ENCODE measurements at places on chromosomes 2 and 18.
A peak's percentile ranks its signal among the peaks of the same experiment; 100 is the strongest.

- no peak overlapping the region for H3K27ac ChIP-seq
- no peaks in the 10 kb centered on the region for H3K36me3 ChIP-seq
- no peak overlapping the region for H3K4me3 ChIP-seq
These were observed 26.6 kb upstream of the CATIP start for GRCh38 chr2:218329826-218330593.

GRCh38 chr18:37634516-37634915 is 68.9 kb upstream of the CELF4 start:
- no peak overlapping the region for H3K27ac ChIP-seq
- no peaks in the 10 kb centered on the region for H3K27me3 ChIP-seq
- no peak overlapping the region for H3K4me3 ChIP-seq
- no peaks in the 10 kb centered on the region for H3K4me1 ChIP-seq
- H3K36me3 ChIP-seq = no peaks in the 10 kb centered on the region

DNA sequence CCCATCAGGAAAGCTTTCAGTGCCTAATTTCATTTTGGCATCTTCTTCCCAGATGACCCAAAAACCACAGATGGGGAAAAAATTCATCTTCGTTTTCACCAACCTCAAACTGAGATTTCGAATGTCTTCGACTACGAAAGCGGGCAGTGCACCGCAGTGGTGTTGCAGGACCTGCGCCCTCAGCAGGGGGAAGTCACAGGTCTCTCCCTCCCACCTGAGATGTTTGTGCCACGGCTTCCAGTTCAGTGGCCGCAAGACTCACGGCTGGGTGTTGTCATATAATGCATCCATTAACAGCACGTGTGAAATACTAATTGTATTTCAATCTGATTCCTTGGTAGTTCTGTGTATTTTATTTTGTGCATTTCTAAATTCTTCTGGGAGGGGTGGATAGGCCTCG is 66.2 kb upstream of the SALL3 start:
- H3K4me1 ChIP-seq = no peaks in the 10 kb centered on the region
- no peak overlapping the region for H3K27ac ChIP-seq
- no peak for DNase-seq
- H3K4me3 ChIP-seq = no peak overlapping the region
- no peaks in the 10 kb centered on the region for H3K36me3 ChIP-seq

DNA sequence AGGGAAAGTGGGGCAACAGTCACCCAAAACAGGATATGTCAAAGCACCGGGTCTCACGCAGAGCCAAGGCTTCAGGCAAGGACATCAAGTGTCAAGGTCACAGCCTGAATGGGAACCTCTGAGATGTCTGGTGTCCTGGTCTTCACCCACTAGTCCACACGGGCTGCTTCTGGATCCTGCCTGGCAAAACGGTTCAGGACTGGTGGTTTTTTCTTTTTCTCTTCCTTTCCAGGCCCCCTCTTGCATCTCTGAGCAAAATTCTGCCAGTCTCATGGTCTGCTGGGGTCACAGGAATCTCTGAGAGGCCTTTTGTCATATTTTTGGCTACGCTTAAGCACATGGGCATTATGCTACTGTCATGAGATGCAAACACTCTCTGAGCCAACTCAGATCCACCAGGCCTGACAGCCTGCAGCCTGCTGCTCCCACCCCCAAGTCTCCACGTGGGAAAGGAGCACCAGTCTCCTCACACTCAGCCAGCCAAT is 518.2 kb upstream of the ZEB2 start:
- H3K4me1 ChIP-seq = no peaks in the 10 kb centered on the region
- H3K36me3 ChIP-seq = no peaks in the 10 kb centered on the region
- no peak overlapping the region for H3K4me3 ChIP-seq
- no peak for DNase-seq

DNA sequence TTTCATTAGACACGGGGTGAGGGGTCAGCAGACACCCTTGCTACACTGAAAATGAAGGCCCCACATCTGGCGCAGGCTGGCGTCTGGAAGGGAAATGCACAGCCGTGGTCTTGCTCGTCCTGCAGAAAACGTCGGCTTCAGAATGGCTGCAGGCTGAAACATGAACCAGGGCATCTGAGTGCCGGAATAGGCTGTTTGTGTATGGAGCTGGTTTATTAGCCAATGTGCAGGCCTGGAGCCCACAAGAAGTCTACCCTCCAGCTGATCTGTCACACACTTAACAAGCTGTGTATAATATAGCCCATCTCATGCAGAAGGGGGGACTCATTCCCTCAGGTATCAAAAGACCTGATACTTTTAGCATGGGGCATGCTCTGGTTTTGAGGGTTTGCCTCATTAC is 153.4 kb upstream of the SOX11 start:
- DNase-seq = no peak
- H3K4me3 ChIP-seq = no peak overlapping the region
- peaks cover 28% of the 10 kb centered on the region for H3K4me1 ChIP-seq

GRCh38 chr18:24386681-24387080 is 10.9 kb downstream of the OSBPL1A start:
- no peak overlapping the region for H3K4me3 ChIP-seq
- H3K4me1 ChIP-seq = no peaks in the 10 kb centered on the region
- H3K27me3 ChIP-seq = no peaks in the 10 kb centered on the region
- H3K27ac ChIP-seq = no peak overlapping the region

- no peaks in the 10 kb centered on the region for H3K27me3 ChIP-seq
- no peaks in the 10 kb centered on the region for H3K36me3 ChIP-seq
- no peak overlapping the region for H3K27ac ChIP-seq
- no peak overlapping the region for H3K4me3 ChIP-seq
- peaks cover under 1% of the 10 kb centered on the region for H3K4me1 ChIP-seq
These were observed 52.8 kb downstream of the TMEM178A start for GRCh38 chr2:39718483-39718882.

DNA sequence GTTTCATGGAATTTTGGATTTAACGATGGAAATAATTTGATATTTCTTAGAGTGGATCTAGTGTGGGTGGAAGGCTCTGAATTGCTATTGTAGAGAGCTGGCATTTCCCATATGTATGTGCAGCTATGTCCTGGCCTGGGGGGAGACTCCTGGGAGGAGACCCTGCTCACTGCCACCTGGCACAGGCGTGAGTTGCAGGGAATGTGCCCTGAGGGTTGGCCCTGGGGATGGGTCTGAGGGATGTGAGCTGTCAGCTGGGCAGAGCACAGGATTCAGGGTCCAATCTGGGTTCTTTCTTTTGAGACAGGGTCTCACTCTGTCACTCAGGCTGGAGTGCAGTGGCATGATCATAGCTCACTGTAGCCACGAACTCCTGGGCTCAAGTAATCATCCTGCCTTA is 120.2 kb downstream of the CLIP4 start:
- no peaks in the 10 kb centered on the region for H3K27me3 ChIP-seq
- H3K4me3 ChIP-seq = no peak overlapping the region
- no peaks in the 10 kb centered on the region for H3K36me3 ChIP-seq
- H3K4me1 ChIP-seq = peaks cover 3% of the 10 kb centered on the region
- no peak overlapping the region for H3K27ac ChIP-seq
- DNase-seq = no peak

DNA sequence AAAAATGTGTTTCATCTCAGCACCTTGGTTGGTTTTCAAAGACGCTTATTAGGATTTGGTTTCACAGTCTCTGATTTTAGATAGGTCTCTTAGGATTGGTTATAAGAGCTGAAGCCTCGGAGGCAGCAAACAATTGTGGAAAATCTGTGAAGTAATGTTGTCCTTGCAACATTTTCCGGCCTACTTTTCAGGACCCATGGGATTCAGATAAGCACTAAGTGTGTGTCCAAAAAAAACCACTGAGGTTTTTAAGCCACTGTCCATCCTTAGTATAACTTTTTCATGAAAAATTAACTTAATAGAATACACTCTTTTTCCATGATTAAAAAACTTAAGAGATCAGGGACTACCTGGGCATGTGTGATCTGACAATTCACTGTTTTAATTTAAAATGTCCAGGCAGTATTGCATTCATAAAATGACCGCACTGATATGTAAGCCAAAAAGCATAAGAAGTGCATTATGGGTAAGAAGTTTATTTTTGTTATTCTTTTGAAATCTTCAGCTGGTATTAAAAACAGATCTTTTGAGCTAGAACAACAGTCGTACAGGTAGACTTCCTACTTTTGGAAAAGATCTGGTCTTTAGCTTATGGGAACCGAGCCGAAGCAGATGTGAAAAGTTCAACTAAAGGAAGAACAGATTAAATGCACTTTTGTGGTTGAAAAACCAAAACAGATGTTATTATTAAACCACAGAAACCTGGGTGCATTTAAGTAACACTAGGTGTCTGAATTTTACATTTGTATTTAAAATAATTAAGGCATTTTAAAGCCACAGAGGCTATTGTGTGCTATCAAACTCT is 479.4 kb upstream of the ZEB2 start:
- H3K27me3 ChIP-seq = no peaks in the 10 kb centered on the region
- no peak overlapping the region for H3K4me3 ChIP-seq
- no peaks in the 10 kb centered on the region for H3K36me3 ChIP-seq
- H3K27ac ChIP-seq = no peak overlapping the region
- no peak for DNase-seq

DNA sequence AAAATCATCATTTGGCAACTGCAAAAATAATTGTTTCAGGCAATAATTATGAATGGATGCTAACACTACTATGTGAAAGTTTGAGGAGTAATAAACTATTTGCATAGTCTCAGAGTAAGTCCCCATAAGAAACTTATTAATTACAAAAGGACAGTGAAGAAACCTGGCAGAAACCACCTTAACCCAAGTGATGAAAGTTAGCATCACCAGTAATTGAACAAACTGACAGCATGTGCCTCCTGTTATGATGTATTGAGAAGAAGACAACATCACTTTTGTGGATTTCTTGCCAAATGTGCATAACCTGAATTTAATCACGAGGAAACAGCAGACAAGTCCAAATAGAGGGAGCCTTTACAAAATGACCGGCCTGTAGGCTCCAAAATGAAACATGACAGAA is 183.3 kb upstream of the SP5 start:
- no peak for DNase-seq
- H3K27ac ChIP-seq = no peak overlapping the region
- peaks cover 2% of the 10 kb centered on the region for H3K36me3 ChIP-seq
- H3K4me1 ChIP-seq = no peaks in the 10 kb centered on the region
- no peak overlapping the region for H3K4me3 ChIP-seq
- peaks cover 6% of the 10 kb centered on the region for H3K27me3 ChIP-seq

DNA sequence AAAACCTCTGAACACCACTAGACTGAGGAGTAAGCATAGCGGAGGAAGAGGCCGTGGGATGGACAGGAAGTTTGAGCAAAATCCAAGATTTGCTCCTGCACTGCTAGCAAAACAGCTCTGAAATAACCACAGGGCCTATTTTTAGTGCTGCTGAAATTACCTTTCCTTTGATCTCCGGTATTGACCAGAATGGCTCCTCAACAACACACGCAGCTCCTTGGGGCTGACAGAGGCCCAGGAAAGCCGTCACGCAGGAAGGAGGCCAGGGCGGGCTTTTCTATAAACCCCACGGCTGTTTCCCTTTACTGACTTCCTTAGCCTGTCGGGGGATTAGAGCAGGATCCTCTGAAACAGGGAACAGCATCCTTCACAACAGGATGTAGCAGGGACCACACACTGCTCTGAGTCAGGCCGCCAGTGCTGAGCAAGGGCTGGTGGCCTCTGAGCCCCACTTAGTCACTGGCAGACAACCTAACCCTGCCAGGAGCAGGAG is 80.8 kb upstream of the LCLAT1 start:
- DNase-seq = no peak
- H3K4me1 ChIP-seq = peaks cover 7% of the 10 kb centered on the region
- H3K27ac ChIP-seq = no peak overlapping the region
- H3K27me3 ChIP-seq = no peaks in the 10 kb centered on the region
- no peak overlapping the region for H3K4me3 ChIP-seq
- H3K36me3 ChIP-seq = no peaks in the 10 kb centered on the region

- no peak overlapping the region for H3K27ac ChIP-seq
- no peaks in the 10 kb centered on the region for H3K4me1 ChIP-seq
- DNase-seq = no peak
- H3K27me3 ChIP-seq = no peaks in the 10 kb centered on the region
- H3K4me3 ChIP-seq = no peak overlapping the region
These were observed 317.2 kb upstream of the CDH2 start for GRCh38 chr18:28494151-28494550.

DNA sequence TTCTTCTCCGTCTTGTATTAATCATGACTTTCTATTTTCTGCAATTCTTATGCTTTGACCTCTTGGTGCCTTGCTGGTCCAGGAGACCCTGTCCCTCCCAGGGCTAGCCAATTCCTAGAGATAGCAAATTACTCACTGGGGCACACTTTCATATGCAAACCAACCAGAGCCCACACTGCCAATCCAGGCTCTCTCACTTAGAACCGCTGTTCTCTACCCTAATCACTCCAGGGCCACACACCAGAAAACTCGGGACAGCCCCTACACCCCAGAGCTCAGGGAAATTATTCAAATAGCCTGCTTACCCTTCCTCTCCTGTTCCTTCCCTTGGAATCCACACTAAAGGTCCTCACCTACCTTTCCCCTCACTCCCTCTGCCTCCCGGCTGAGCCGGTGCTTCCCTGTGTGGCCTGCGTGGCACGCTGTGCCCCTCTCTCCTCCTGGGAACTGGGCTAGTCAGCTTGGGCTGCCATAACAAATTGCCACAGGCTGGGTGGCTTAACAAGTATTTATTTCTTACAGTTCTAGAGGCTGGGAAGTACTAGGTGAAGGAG is 41.7 kb downstream of the VWA3B start:
- H3K27me3 ChIP-seq = no peaks in the 10 kb centered on the region
- no peak overlapping the region for H3K4me3 ChIP-seq
- H3K4me1 ChIP-seq = peaks cover 2% of the 10 kb centered on the region
- no peaks in the 10 kb centered on the region for H3K36me3 ChIP-seq
- H3K27ac ChIP-seq = no peak overlapping the region

- H3K27ac ChIP-seq = no peak overlapping the region
- no peaks in the 10 kb centered on the region for H3K4me1 ChIP-seq
- no peak overlapping the region for H3K4me3 ChIP-seq
- no peaks in the 10 kb centered on the region for H3K36me3 ChIP-seq
- peak; percentile 18 for DNase-seq
These were observed 61.0 kb downstream of the GRB14 start for GRCh38 chr2:164560181-164560792.

- H3K4me3 ChIP-seq = no peak overlapping the region
- no peaks in the 10 kb centered on the region for H3K36me3 ChIP-seq
- H3K27me3 ChIP-seq = no peaks in the 10 kb centered on the region
- no peak for DNase-seq
- H3K27ac ChIP-seq = no peak overlapping the region
These were observed 24.7 kb upstream of the COLEC12 start for GRCh38 chr18:525036-525797.

GRCh38 chr2:149739171-149739882 is 151.8 kb upstream of the MMADHC start:
- peaks cover 2% of the 10 kb centered on the region for H3K4me1 ChIP-seq
- no peak overlapping the region for H3K4me3 ChIP-seq
- no peak for DNase-seq
- no peaks in the 10 kb centered on the region for H3K36me3 ChIP-seq
- no peak overlapping the region for H3K27ac ChIP-seq

GRCh38 chr2:177211576-177212105 is 953 bp upstream of the HNRNPA3 start:
- no peak for DNase-seq
- H3K27ac ChIP-seq = peak overlapping the region; percentile 87
- no peaks in the 10 kb centered on the region for H3K27me3 ChIP-seq

- H3K4me1 ChIP-seq = no peaks in the 10 kb centered on the region
- H3K27ac ChIP-seq = no peak overlapping the region
- no peaks in the 10 kb centered on the region for H3K27me3 ChIP-seq
- DNase-seq = no peak
- no peak overlapping the region for H3K4me3 ChIP-seq
- no peaks in the 10 kb centered on the region for H3K36me3 ChIP-seq
These were observed 178.2 kb upstream of the RASGRP3 start for GRCh38 chr2:33298233-33298632.
